Stimulated activated CD4-positive, alpha-beta T cell treated with anti-CD3 and anti-CD28 coated beads, Interleukin-15, amount 100 ng/mL, for 1 hour (primary cell): ENCODE measurements at places on chromosomes 11 and 22.

DNA sequence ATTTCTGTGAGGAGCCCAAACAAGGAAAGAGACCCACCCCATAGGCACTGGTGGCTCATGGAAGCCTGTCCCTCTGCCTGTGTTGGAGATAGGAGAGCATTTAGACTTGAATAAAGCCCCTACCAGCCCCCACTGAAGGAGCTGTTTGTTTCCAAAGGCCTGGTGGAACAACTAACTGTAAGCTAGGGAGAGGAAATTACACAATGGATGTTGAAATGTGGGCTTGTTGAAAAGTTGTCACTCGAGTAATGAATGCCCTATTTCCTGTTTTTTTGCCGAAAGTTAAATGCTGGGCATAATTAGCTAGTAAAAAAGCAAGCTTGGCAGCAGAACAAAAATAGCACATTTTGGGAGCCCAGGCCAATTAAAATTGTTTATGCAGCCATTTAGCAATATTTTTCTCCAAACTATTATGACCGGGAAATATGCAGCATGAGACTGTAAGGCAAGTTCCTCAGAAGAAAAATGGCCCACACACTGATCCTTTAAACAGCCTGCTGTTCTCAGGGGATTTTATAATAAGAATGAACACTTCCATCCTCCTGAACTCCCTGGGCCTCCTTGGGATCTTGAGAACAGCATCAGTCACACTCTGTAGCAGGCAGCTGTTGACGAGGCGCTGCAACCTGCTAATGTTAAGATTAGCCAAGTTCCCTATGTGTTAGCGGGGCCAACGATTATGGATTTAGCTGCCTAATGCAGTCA, 38.6 kb upstream of the LMO2 start:
- DNase-seq: no peak

GRCh38 chr22:50148991-50149721, 21.4 kb upstream of the PANX2 start:
- DNase-seq: peak; percentile 54

DNA sequence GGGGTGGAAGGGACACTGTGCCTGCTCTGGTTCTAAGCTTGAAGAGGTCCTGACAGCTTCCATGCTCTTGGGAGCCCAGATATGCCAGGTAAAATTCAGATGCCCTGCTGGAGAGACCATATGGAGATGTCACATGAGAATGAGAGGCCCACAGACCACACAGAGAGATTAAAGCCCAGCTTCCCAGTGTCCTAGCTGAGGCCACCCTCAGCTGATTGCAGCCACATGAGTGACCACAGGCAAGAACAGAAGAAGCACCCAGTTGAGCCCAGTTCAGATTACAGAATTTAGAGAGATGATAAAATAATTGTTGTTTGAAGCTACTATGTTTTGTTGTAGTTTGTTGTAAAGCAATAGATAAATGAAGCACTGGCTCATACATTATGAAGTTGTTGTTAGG, 14.4 kb upstream of the PVALB start:
- no peak for DNase-seq

GRCh38 chr11:60150279-60150678, 32.6 kb downstream of the MS4A6A start:
- no peak for DNase-seq

DNA sequence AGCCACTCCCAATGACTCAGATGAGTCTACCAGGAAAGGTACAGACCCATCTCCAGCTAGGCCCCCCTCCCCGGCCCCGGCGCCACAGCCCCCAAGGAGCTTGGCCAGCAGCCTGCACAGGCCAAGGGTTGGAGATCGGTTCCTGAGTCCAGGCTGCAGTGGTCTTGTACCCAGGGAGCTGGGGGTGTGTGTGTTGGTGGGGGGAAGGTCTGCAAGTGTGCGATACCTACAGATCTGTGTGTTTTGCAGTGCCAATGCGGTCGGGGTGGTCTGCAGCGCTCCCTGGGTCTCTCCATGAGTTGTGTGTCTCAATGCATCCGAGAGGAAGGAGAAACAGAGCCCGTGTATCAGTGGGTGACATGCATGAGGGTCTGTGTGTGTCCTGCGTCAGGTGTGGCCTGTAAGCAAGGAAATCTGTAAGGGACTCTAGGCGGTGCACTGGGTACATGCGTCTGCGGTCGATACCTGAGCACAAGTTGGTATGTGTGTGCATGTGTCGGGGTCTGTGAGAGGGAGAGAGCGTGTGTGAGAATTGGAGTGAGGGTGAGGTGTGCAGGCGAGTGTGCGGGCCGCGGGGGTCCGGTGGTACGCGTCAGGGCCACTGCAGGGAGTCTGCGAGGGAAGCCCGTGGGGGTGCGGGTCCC, 645 bp downstream of the CDC42BPG start:
- no peak for DNase-seq

- no peak for DNase-seq
These were observed 25.5 kb downstream of the ARHGAP42 start for GRCh38 chr11:100712583-100712982.

GRCh38 chr11:94315664-94316063, 11.3 kb downstream of the IZUMO1R start:
- DNase-seq: no peak
